ENCODE measurements at places on chromosomes 16 and 17.
A peak's percentile ranks its signal among the peaks of the same experiment; 100 is the strongest.

GRCh38 chr17:61669522-61669921 lies 78.5 kb upstream of the NACA2 start:
- no peak for DNase-seq

GRCh38 chr17:78714534-78714933 lies 67.5 kb downstream of the CYTH1 start:
- DNase-seq, result peak; percentile 35

- DNase-seq, result no peak
Measured at GRCh38 chr17:57289130-57289529, 32.8 kb downstream of the MSI2 start.

DNA sequence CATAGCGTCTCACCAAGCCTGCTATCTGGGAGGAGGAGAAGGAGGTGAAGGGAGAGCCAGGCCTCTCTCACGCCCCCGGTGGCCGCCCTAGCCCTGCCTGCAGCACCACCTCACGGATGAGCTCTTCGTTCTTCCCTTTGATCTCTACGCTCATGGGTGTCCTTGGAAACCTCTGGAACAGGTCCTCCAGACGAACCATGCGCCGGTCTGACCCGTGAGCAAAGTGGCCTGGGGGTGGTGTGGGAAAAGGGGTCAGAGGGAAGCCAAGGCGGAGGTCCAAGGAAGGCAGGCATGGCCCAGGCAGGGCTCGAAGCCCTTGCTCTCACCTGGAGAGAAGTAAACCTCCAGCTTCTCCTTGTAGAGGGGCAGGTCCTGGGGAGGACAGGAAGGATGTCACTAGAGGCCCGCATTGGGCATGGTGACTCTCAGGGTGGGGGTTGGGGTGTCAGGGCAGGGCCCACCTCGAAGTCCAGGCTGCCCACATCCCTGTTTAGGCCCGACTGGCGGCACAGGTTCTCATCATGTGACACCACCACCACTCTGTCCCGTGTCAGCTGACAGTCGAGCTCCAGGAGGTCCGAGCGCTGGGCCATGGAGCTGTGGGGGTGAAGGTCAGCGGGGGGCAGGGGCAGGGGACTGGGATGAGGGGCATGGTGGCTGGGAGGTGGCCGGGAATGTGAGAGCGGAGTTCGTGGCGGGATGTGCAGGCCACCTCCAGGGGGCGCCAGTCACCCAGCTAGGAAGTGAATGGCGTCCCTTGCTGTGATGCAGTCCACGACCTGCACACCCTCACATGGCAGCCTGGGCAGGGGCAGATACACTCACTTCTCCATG lies 923 bp downstream of the GDPD3 start:
- peak; percentile 94 for DNase-seq

GRCh38 chr17:39629494-39629880 lies 2.7 kb downstream of the PPP1R1B start:
- DNase-seq, result no peak

GRCh38 chr16:57191056-57191571 lies 5.0 kb downstream of the RSPRY1 start:
- no peak for DNase-seq

DNA sequence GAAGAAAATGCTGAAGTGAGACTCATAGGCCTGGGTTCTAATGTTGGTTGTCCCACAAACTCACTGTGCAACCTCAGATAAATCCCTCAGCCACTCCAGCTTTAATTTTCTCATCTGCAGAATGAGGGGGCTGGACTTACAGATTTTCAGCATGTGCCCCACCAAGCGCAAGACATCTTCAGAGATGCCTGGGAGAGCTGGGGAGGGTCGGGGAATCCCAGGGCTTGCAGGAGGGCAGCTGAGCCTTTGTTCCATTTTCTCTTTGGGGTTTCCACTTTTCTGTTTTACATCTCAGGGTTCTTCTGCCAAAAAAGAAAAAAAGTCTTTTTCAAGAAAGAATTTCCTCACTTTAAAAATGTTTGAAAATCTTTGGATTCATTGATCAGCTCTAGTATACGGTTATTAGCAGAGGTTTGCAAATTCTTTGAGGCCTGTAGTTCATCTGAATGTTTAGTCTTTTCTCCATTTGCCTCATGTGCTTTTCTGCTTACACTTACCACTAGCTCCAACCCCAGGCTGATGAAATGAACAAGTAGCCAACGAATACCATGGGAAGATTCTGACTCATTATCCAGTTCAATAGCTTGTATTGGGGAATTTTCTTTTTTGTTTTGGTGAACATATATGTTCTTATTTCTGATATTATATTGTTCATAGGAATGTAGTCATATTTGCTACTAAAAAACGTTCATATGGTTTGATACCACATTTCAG lies 56.4 kb downstream of the CHD9 start:
- DNase-seq, result no peak

- DNase-seq, result no peak
Measured at GRCh38 chr16:13193721-13194120, 292.3 kb downstream of the SHISA9 start.

Measured in endodermal cell (in vitro differentiated cells).